Fibroblast of the aortic adventitia (primary cell): ENCODE measurements at places on chromosomes 1 and 21. TPM values are rescaled to one million over a fixed set of nuclear protein-coding genes. Genes with fewer than 3 reads are reported as not detected.

Gene TPTE
- not detected in 2 replicates for total RNA-seq

Gene SPRR2G
- not detected in 2 replicates for total RNA-seq

Gene WNT3A
- total RNA-seq = not detected in 2 replicates

Gene CCDC27
- not detected in 2 replicates for total RNA-seq
